Stimulated activated CD8-positive, alpha-beta memory T cell treated with anti-CD3 and anti-CD28 coated beads, Interleukin-15, amount 100 ng/mL, for 48 hours (primary cell): ENCODE measurements at places on chromosomes 2 and 18.
A peak's percentile ranks its signal among the peaks of the same experiment; 100 is the strongest.

DNA sequence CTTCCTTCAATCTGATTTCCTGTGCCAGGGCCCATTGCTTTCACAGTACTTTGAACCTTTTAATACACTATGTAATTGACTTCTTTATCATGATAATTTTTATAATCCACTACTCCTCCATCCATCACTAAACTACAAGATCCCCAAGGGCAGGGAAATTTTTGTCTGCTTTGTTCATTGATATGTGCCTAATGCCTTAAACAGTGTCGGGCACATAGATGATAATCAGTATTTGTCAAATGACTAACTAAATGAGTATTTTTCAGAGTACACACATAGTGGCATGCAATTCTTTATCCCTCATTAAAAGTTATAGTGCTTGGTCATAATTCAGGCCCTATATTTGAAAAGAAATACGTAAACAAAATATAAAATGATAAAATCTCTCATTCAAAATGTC is 5.3 kb upstream of the STAMBP start:
- no peak for DNase-seq

DNA sequence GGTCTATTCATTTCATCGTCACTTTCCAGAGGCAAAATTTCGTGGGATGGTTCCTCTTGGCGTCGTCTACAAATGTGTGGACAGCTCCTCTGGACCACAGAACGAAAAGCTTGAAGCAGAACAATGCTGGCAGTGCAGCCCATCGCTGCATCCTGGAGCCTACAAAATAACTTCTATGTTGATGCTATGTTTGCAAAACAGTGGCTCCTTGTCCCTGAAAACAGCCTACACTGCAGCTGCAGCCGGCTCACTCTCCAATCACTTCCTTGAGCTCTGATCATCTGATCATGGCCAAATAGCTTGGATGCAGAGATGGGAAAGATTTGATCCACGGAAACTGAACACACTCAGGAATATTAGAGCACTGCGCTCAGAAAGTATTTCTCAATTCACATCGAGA is 60.0 kb downstream of the DOCK10 start:
- no peak for DNase-seq

DNA sequence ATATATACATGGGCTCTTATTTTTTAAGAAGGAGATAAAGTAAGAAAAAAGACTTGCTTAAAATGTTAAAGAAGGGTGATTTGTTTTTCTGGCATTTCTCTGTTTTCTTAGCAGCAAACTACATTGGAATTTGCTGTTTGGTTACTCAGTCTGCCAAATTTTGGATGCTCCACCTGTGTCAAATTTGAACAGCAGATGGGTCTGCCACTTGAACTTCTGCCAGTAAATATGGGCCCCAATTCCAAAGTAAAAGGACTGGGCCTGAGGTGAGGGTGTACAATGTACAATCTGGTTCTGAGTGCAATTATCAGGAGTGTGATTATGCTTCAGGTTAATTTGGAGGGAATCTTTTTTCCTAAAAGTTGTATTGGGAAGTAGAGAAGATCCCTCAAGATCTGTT is 794.5 kb downstream of the DSC3 start:
- DNase-seq, result no peak

DNA sequence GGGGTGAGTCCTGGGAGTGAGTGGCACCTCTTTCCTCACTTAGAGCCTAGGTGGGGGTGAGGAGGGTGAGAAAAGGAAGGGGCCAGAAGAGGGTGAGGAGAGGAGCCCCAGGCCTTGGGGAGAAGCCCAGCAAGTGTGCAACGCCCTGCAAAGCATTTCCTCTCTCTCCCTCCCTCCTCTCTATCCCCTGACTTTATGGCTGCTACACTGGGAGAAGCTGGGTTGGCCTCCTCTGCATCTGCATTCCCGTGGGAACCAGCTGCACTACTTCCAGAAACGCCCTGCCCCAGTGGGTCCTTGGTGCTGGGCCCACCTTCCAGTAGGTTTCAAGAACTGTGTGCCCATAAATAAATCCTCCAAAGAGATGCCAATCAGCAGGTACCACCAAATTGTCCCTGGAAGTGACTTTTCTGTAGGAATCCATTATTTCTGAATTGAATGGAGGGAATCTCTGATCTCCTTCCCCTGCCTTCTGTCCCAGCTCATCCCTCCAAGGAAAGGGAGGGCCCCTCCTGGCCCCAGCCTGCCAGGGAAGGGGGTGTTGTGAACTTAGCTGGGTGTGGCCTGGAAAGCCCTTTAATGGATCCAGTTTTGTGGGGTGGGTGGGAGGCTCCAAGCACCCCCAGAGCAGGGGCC is 95.7 kb upstream of the BOD1L2 start:
- no peak for DNase-seq

DNA sequence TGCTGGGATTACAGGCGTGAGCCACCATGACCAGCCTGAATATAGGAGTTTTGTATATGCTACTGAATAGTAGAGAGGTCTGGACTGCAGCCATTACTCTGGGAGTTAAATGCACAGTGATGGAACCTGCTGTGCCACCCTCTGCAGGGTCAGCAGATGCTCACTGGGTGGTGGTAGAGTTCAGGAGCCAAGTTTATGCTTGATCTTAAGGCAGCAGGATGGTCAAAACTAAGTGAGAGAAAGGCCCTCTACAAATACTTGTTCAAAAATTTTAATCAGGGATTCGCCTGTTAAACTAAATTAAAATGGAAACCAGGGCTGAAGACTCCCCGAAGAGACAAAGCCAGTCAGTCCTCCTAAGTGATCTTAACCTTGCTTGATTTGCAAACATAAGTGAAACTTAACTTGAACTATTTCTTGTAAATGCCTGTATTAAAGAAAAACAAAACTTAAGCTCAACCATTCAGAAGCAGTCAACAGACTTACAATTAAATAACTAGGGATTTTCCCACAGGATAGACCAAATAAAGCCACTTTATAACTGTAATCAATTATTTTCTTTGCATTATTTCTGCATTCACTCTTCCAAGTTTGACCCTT is 4.2 kb upstream of the WDFY1 start:
- DNase-seq, result no peak

GRCh38 chr18:39751161-39751560 is 2185.6 kb upstream of the CELF4 start:
- no peak for DNase-seq

GRCh38 chr2:13046557-13047165 is 329.9 kb downstream of the TRIB2 start:
- no peak for DNase-seq

GRCh38 chr2:39091543-39091942 is 29.3 kb downstream of the SOS1 start:
- no peak for DNase-seq

DNA sequence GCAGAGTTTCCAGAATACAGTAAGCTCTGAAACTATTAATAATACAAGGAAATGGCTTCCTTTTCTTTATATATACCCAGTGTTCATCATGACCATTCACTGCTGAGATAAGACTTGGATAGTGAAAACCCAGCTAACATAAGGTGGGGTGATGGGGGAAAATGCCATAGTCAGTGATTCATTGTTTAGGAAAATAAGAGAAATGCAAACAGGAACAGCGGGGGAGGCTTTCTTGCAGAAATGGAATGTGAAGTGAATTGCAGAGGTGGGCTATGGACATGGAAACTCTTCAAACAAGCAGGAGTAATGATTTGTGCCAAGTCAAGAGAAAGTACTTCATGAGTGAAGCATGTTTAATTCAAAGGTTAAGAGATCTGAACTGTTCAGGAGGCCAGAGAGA is 519.4 kb downstream of the TDRD15 start:
- no peak for DNase-seq

GRCh38 chr2:239488125-239488524 is 87.3 kb upstream of the HDAC4 start:
- no peak for DNase-seq

- no peak for DNase-seq
Measured at GRCh38 chr2:163133602-163134001, 295.0 kb upstream of the KCNH7 start.

GRCh38 chr2:213010106-213010779 is 141.2 kb downstream of the IKZF2 start:
- DNase-seq, result no peak

- no peak for DNase-seq
Measured at GRCh38 chr2:64000630-64001381, 18.4 kb downstream of the VPS54 start.

GRCh38 chr2:68379184-68379708 is 14.2 kb downstream of the PLEK start:
- peak; percentile 13 for DNase-seq

- no peak for DNase-seq
Measured at GRCh38 chr2:217845301-217845700, 157.5 kb downstream of the TNS1 start.

DNA sequence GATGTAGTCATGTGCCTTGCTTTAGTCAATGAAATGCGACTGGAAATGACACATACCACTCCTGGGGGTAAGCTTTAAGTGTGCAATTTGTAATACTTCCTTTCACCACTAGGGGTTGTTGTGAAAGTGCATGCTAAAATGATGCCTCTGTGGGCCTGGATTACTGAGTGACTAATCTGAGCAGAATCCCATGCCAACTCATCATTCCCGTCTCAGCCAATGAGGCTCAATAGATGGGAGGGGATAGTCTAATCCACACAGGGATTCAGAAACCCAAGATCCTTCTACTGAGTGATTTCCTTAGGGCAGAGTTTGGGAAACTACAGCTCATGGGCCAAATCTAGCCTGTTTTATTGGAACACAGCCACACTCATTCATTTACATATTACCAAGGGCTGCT is 54.0 kb downstream of the HRH4 start:
- no peak for DNase-seq

DNA sequence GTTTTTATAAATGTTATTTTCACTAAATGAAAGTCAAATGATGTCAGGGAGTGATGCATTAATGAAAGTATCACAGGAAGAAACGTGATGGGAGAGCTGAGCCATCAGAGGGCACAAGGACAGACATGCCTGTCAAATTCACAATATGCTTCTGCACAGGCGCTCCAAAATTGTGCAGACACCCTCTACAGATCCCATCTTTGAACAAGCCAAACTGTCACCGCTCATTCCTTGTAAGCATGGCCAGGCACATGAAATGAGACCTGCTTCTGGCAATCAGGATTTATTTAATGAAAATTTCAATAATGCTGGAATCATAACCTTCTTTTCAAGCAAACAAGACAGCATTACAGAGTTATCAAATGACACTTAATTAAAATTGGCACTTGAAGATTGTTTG is 20.4 kb upstream of the FSHR start:
- DNase-seq, result no peak

GRCh38 chr2:16406496-16407289 is 258.9 kb downstream of the CYRIA start:
- no peak for DNase-seq

DNA sequence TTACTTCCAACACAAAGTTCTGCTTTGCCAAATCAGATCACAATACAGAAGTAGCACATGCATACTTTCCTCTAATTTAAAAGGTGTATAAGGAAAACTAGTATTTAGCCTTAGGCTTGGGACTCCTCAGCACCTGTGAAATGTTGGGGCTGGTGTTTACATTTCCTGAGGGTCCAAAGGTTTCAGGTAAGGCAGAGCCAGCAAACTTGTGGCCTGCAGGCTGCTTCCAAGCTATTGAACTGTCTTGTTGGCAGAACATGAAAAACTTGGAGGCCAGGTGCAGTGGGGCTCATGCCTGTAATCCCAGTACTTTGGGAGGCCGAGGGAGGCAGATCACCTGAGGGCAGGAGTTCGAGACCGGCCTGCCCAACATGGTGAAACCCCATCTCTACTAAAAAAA is 26.5 kb upstream of the GPR39 start:
- DNase-seq, result no peak

DNA sequence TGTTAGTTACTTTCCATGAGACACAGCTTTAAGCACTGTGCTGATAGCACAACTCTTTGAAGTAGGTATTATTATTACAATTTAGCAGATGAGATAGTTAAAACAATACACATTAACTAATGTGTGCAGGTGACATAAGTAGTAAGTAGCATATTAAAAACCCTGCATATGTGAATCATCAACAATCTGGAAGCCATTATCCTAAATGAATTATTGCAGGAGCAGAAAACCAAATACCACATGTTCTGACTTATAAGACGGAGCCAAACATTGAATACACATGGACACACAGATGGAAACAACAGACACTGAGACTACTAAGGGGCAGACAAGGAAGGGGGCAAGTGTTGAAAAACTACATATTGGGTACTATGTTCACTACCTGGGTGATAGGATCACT is 300.3 kb upstream of the GULP1 start:
- no peak for DNase-seq

DNA sequence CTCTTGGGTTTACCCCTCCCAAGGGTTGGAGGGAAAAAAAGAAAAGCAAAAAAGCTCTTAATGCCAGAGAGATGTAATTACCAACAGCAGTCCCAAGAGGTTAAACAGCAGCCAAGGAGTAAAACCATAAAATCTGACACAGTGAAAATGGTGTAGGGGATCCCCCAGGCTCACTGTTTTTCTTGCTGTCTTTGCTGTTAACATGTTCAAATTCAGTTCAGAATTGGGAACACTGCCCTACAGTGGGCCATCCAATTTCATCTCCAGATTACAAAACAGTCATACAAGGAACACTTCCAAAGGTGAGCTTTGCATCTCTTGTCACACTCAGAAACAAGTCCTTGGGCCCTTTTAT is 54.5 kb downstream of the PLEKHM3 start:
- DNase-seq, result no peak

GRCh38 chr2:24973812-24974211 is 2.1 kb upstream of the DNAJC27 start:
- DNase-seq, result no peak

GRCh38 chr2:217489145-217489960 is 513.4 kb downstream of the TNS1 start:
- no peak for DNase-seq

- no peak for DNase-seq
Measured at GRCh38 chr2:58130238-58130637, 83.6 kb downstream of the VRK2 start.

- no peak for DNase-seq
Measured at GRCh38 chr2:185179743-185180142, 558.9 kb upstream of the FSIP2 start.

- DNase-seq, result no peak
Measured at GRCh38 chr18:51151185-51151567, 46.3 kb downstream of the MEX3C start.

- DNase-seq, result no peak
Measured at GRCh38 chr18:79328887-79329286, 66.8 kb upstream of the NFATC1 start.

DNA sequence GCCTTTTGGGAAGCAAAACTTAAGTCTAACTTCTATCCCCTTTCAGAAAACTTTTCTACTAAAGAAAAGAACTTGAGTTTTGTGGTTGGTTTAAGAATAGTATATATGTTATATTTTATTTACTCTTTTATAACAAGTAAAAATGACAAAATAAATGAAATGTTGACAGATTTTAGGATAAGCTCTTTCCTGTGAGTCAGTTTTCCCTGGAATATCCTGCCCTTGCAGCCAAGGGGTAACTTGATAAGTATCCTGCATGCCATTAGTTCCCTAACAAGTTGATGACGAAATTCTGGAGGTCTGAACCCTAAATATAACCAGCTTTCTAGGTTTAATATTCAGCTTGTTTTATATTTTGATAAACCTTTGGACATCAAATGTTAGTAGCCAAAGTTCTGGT is 7.3 kb upstream of the HTR2B start:
- no peak for DNase-seq

GRCh38 chr18:79058007-79058406 is 11.2 kb upstream of the ATP9B start:
- DNase-seq, result no peak

GRCh38 chr2:150125708-150126107 is 361.8 kb downstream of the RND3 start:
- DNase-seq, result no peak
